ENCODE measurements at places on chromosomes 12 and 14. TPM values are rescaled to one million over a fixed set of nuclear protein-coding genes. Genes with fewer than 3 reads are reported as not detected.

- no peak for DNase-seq
Observed at GRCh38 chr12:91777268-91777992, 368.2 kb downstream of the BTG1 start.

C12orf76 gene
- total RNA-seq, result 23.8 TPM

TAS2R9 gene
- total RNA-seq, result not detected

DNA sequence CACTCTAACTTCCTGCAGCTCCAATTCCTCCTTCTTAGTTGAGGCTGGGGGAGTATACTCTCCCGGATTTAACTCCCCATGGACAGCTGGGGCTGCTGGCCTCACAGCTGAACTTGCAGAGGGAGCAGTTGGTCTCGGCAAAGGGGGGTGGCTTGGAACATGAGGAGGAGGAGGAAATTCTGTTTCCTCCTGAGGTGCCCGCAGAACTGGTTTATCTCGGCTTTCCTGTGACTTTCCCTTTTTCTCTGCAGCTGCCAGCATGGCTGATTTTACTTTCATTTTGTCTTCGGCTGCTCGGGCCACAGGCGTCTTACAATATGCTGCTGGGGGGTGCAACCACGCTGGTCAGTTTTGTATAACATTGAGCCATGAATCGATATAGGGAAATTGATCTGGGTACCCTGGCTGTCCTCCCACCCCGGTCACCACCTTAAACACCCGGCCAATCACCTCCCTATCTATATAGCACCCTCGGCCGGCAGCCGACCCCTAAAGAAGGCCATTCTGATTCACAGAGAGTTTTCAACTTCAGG lies 1317.6 kb downstream of the TMEM121 start:
- DNase-seq, result no peak

SLC38A2 gene
- 199 TPM for total RNA-seq

ST8SIA1 gene
- 64.7 TPM for total RNA-seq

DNA sequence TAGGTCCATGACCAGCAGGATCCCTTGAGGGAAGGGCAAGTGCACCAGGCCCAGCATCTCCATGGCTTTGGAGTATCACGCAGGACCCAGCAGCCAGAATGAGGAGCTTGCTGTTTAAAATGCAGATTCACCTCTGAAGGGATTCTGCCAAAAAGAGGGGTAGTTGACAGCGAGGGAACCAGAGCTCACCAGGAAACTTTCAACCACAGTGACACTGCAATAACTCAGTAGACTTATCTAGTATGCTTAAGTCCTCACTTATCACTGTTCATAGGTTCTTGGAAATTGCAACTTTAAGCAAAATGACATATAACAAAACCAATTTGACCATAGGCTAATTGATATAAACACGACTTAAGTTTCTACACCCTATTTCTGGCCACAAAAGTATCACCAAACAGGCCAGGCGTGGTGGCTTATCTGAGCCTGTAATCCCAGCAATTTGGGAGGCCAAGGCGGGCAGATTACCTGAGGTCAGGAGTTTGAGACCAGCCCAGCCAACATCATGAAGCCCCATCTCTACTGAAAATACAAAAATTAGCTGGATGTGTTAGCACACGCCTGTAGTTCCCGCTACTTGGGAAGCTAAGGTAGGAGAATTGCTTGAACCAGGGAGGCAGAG lies 21.4 kb upstream of the CKAP4 start:
- DNase-seq, result no peak

All from neural crest cell (in vitro differentiated cells).